Left cardiac atrium (tissue), 4 donors: ENCODE measurements at places on chromosomes 13 and 19.

GRCh38 chr19:13637664-13638063 lies 126.7 kb upstream of the MRI1 start:
- DNase-seq, result no peak

- DNase-seq, result no peak
Measured at GRCh38 chr13:94209117-94209516, 270.4 kb downstream of the DCT start.

GRCh38 chr19:35559281-35559659 lies 4.2 kb downstream of the ATP4A start:
- no peak for DNase-seq

DNA sequence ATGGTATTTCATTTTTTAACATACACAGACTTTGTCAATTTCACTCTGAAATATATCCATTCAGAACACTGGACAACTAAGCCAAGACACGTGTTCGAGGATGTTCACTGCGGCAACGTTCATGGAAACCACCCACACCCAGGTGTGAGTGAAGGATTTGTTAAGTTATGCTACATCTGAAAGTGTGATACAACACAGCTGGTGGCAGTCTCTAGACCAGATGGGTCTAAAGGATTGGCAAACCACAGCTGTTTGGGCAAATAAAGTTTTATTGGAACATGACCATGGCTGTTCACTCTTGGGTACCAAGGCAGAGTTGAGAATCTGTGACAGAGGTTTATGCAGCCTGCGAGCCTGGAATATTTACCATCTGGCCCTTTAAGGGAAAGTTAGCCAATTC lies 12.0 kb downstream of the SLC7A9 start:
- no peak for DNase-seq

DNA sequence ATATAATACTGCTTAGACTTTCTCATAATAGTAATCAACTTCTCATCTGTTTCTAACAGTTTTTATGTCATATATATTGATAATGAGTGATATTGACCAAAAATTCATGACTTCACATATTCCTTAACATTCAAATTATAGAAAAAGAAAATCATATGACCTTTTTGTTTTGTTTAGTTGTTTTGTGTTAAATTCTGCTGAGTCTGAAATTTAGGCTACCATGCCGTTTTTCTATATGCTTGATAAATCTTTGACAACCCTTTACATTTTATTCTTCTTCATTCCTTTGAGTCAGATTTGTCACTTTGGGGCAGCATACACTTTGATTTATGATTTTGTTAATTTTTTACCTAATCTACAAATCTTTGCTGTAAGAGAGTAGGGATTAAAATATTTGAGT lies 176.4 kb downstream of the ITGBL1 start:
- DNase-seq, result no peak

DNA sequence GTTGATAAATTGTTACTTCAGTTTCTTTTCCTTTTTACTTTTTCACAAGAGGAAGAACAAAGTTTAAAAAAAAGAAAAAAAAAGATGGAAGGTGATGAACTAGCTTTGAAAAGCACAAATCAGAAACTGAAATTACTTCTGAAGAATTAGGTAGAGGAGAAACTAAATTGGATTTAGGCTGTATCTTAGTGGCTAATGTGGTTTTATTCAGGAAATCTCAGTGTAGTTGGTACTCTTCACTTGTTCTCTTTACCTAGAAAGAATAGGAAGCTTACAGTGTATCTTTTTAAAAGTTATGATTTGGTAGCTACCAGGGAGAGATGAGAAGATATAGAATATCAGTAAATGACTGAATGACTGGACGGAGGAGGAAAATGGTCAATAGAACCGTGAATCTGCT lies 247.7 kb downstream of the GGACT start:
- no peak for DNase-seq

GRCh38 chr19:32363175-32363574 lies 17.8 kb downstream of the ZNF507 start:
- no peak for DNase-seq

DNA sequence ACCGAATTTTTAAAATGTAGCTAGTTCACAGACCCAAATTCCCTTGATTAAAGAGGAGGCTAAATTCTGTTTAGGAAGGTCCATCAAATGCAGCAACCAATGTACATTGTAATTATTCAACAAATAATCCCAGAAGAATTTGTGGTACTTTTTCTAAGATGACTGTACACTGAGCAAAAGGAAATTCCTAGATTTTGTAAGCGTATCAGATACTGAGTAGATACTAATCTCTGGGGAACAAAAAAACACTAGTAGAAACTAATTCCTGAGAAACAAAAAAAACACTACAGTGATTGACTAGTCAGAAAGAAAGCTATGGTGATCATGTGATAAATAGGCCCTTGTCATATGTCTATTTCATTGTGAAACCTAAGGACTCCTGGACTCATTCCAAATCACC lies 246.1 kb downstream of the PCDH17 start:
- DNase-seq, result no peak

GRCh38 chr19:5172859-5173630 lies 167.6 kb downstream of the PTPRS start:
- DNase-seq, result no peak

DNA sequence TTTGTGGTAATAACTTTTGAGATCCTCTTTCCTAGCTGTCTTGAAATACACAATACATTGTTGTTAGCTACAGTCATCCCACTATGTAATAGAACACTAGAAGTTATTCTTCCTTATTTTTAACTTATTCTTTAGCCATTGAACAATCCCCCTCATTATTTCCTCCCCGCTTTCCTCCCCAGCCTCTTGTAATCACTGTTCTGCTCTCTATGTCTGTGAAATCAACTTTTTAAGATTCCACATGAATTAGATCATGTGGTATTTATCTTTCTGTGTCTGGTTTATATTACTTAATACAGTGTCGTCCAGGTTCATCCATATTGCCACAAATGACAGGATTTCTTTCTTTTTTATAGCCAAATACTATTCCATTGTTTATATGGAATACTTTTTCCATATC lies 72.9 kb downstream of the SLC10A2 start:
- DNase-seq, result no peak

DNA sequence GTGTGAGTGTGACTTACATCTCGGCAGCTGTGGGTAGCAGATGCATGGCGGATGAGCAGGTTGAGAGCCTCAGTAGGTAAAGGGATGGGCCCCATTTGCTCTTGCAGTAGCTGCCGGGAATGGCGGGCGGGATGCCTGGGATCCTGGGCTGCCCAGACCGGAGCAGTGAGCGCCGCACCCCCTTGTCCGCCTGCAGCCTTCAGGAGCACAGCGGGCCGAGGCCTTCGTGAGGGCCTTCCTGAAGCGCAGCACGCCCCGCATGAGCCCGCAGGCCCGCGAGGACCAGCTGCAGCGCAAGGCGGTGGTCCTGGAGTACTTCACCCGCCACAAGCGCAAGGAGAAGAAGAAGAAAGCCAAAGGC lies 4.1 kb downstream of the POP4 start:
- DNase-seq, result no peak

- DNase-seq, result no peak
Measured at GRCh38 chr13:31891472-31891871, 140.1 kb upstream of the FRY start.

- no peak for DNase-seq
Measured at GRCh38 chr13:35833608-35834275, 297.4 kb downstream of the DCLK1 start.

GRCh38 chr13:64277097-64277496 lies 2861.4 kb upstream of the PCDH20 start:
- no peak for DNase-seq

- no peak for DNase-seq
Measured at GRCh38 chr19:58521651-58522050, 2.0 kb upstream of the ZBTB45 start.

- DNase-seq, result no peak
Measured at GRCh38 chr13:45433381-45433790, 15.2 kb upstream of the SLC25A30 start.

GRCh38 chr13:24087605-24088225 lies 72.8 kb upstream of the SPATA13 start:
- DNase-seq, result no peak

- DNase-seq, result no peak
Measured at GRCh38 chr19:56253737-56254136, 18.8 kb upstream of the EDDM13 start.

DNA sequence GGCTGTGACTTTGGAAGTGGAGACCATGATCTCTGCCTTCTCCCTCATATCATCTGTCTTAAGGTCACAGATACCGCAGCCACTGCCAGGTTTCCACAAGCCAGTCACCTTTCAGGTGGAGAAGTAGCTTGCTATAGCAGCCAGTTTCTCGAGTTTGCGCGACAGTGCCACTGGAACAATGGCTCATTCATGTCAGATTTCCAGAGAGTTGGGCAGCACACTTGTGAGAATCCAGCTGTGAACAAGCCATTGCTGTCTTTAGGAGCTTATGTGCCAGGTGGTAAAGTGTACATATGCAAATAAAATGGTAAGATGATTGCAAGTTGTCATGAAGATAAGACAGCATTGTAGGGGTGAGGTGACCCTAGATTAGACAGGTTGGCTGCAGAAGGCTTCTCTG lies 22.3 kb downstream of the GARRE1 start:
- no peak for DNase-seq

GRCh38 chr19:43847246-43847645 lies 20.1 kb downstream of the ZNF283 start:
- DNase-seq, result no peak
